ENCODE measurements at places on chromosomes 16 and 17. TPM values are rescaled to one million over a fixed set of nuclear protein-coding genes. Genes with fewer than 3 reads are reported as not detected.

Gene LGALS9C
- 6.3 TPM for total RNA-seq

Gene NPIPB4
- total RNA-seq = 220 TPM

Gene CDH13
- total RNA-seq = not detected

Gene KRTAP4-5
- not detected for total RNA-seq

Gene KRT222
- not detected for total RNA-seq

Gene ITGA2B
- total RNA-seq = 0.39 TPM

All from T-helper 2 cell treated with Interferon-gamma antibody and Interleukin-4, amounts not matched to agents 100 ng/mL and 5 ng/mL, for 36 hours (primary cell).